ENCODE measurements at places on chromosomes 6 and 20.

DNA sequence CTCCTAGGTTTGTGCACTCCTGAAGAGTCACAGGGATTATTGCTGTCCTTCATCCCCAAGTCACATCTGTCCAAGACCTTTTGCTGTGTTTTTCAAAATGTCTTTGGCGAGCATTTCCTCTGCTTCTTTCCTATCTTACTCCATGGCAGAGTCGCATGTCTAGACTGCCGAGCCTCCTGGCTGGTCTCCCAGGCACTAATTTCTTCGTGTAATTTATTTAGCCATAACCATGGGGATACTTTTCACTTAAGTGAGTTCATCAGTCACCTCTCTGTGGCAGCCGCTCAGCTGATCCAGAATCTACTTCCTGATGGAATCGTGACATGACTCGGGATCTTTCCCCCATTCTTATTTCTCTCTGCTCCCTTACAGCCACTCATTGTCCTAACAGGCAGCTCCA lies 25.8 kb downstream of the ADGRF5 start:
- no peak for DNase-seq

GRCh38 chr6:105616521-105616920 lies 213.6 kb upstream of the PREP start:
- no peak for DNase-seq

DNA sequence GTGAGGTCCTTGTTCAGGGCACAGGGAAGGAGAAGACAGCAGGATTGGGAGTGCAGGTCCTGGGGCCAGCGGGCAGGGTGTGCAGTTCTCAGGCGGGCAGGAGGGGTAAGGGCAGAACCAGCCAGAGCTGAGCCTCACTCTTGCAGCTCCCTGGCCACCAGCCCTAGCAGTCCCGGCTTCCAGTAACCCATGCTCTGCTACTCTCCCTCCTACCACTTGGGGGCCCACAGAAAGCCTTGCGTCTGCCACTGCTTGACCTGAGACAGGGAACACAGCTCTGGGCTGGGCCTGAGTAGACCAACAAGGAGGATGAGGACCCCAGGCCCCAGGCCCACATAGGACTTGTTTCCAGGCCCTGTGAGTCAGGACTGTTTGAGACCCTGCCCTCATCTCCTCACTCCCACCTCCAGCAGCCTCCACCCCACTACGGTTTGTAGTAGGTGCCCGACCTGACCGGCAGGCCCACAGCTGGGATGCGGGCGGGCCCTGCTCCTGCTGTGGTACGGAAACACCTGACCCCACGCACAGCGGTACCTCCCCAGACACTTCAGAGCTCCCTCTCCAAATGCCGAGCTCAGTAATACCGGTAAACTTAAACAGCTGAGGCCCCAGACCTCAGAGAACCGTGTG lies 39.2 kb downstream of the KCNK5 start:
- DNase-seq: no peak

DNA sequence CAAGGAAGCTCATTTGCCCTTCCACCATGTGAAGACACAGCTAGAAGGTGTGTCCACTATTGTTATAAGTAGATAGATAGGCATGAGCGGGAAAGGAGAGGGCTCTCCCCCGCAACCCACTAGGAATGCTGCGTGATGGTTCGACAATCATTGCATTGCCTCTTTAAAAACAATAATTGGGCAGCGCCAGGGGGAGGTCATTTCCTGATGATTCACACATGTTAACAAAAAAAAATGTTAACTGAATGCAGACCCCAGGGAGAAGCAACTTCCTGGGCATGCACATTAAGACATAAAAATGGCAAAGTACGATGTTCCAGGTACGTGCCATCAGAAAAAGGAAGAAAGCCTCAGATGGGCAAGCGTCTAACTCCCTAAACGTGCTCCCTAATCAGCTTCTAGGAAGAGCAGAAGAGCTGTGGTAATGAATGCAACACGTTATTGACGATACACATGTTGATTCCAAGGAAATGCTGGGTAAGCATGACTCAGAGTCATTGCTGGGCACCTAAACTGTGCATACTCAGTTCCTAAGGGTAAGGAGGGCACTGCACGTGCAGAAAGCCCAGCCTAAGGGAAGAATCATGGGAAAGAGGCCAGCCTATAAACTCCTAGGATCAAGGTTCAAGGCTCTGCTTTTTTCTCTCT lies 113.7 kb downstream of the FAM217A start:
- DNase-seq: no peak

- no peak for DNase-seq
These were observed 6.5 kb downstream of the SLC13A3 start for GRCh38 chr20:46644733-46645132.

DNA sequence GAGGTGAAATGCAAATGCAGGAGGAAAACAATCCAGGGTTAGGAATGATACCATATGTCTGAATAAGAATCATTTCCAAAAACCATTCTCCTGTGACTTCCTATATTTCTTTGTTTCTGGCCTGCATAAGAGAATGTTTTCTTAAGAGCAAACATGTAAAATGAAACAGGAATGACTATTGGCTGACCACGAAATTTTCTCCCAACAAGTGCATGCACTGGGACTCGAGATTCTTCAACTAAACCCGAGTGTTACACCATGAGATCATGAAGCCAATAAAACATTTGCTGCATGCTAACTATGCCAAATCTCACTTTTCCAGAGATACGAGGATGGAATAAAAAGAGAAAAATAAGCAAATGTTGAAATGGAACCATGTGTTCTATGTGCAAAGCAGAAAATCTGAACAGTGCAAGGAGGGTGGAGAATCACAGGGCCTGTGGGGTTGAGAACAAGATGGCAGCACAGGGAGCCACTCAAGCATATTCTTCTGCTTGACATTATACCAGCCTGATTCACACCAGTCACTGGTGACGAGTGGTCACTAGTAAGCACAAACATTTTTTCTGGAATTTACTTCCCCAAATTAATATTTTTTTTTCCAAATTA lies 212.2 kb upstream of the FOXA2 start:
- no peak for DNase-seq

DNA sequence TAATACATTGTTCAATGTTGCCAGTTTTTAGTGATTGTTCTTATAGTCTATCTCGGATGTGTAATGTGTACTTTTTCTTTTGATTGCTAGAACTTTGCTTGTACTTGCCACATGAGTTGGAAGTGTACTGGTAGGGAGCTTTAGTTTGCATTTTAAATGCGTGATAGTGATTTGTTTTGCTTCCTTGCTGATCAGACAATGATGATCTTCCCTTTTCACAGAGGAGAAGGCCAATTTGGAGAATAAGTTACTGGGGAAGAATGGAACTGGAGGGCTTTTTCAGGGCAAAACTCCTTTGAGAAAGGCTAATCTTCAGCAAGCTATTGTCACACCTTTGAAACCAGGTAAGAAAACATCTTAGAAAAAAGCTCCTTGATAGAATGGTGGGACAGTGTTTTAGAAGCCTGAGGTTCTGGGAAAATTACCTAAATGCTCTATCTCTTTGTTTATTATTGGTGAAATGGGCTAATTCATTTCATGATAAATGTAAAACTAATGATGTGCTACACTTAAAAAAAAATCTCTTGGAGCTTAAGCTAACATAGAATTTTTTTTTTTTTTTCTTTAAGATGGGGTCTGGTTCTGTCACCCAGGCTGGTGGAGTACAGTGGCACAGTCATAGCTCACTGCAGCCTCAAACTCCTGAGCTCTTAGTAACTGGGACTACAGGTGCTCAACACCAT lies 20.9 kb downstream of the TPX2 start:
- no peak for DNase-seq

- no peak for DNase-seq
These were observed 300.1 kb downstream of the HIVEP2 start for GRCh38 chr6:142644866-142645265.

DNA sequence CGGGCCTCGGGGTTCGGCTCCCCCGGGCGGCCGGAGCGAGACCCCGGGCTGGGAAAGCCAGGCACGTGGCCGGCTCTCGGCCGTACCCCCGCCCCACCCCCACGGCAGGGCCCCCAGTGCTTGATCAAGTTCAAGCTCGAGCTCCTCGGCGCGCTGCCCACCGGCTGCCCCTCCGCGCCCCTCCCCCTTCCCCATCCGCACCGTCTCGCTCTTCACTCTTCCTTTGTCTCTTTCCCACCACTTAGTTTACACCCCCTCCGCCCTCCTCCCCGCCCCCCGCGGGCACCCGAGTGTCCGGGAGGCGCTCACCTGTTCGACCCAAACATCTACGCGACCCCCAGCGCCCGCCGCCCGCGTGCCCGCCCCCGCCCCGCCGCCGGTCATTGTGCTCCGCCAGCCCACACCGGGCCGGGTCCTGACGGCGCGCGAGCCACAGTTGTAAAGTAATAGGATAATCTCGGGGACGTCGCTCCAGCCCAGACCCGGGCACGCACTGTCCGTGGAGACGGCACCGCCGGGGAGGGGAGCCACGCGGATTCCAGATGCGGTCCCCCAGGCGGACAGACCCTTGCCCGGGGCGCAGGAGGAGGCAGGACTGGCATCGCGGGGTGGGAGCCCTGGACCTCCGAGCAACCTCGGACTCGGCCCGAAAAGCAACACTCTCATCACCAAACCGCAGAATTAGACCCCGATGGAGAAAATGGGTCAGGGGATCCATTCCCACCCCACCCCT lies 100.7 kb downstream of the NOL4L start:
- peak; percentile 20 for DNase-seq

GRCh38 chr6:20024316-20024673 lies 187.1 kb downstream of the ID4 start:
- DNase-seq: no peak

DNA sequence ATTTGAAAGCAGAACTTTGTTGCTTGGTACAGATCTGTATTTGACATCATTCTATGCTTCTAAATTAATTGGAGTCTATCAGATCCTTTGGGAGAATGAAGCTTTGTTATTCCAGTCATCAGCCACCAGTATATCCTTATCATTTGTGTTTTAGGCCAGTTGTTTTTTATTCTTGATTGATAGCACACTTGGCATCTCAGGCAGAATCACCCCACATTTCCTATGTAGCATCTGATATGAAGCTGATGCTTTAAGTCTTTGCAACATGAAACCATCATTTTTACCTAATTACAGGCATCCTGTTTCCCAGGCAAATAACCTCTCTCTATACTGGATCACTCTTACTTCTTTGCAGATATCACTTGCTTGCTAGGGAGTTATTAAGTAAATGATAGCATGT lies 20.7 kb upstream of the RNGTT start:
- DNase-seq: no peak

DNA sequence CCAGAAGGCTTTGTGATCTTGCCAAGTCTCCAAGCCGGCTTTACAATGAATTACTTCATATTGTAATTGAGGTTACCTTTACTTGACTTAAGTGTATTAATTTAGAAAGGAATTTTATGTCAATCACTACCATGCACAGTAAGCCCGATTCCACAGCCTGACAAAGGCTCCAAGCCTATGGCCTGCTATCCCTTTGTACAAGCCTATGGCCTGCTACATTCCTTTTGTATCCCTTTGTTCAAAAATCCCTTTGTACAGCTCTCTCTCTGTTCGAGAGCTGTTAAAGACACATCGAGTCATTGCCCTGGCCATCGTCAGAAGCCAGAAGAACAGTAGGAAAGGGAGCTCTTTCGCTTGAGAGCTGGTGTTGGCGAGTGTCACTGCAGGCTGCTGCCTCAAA lies 2.7 kb upstream of the EDN3 start:
- no peak for DNase-seq

GRCh38 chr6:16483315-16483875 lies 245.0 kb downstream of the GMPR start:
- DNase-seq: no peak

DNA sequence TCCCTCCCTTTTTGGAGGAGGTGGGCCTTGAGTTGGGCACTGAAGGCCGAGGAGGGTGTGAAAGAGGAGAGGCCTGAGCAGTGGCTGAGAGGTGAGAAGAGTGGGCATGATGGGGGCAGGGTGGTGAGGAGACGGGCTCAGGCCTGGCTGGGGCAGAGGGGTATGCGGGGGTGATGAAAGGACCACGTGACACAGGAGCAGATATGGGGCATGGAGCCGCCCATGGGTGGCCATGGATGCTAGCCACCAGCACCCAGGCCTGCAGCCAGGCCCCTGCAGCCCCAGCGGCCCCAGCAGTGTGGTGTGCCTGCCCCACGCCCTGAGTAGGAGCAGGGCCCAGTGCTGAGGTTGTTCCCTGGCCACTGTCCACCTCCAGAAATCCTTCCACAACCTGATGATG lies 26.5 kb downstream of the UQCC2 start:
- no peak for DNase-seq

DNA sequence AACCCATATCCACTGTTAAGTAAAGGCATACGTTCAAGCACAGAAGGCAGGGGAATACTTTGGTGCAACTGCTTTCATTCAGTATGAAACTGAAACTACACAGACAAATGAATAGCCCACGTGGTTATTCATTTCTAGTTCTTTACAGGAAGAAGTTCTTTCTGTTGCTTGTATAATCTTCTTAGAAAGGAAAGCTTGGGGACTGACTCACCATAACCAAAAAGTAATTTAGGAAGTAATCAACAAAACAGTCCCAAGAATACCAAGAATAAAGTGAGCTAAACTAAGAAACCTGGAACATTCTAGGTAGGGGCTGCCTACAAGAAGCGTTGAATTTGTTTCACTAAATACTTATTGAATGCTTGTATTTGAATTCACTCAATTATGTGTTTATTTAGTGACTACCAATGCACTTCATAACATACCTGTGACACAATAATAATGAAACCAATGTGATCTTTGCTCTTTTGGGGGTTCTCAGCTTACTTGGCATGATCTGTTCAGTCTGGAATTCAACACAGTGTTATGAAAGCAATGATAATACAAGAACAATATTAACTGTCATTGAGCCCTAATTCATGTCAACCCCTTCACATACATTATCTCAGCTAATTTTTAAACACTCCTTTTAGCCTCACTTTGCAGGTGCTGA lies 25.1 kb upstream of the KIAA0408 start:
- DNase-seq: no peak

DNA sequence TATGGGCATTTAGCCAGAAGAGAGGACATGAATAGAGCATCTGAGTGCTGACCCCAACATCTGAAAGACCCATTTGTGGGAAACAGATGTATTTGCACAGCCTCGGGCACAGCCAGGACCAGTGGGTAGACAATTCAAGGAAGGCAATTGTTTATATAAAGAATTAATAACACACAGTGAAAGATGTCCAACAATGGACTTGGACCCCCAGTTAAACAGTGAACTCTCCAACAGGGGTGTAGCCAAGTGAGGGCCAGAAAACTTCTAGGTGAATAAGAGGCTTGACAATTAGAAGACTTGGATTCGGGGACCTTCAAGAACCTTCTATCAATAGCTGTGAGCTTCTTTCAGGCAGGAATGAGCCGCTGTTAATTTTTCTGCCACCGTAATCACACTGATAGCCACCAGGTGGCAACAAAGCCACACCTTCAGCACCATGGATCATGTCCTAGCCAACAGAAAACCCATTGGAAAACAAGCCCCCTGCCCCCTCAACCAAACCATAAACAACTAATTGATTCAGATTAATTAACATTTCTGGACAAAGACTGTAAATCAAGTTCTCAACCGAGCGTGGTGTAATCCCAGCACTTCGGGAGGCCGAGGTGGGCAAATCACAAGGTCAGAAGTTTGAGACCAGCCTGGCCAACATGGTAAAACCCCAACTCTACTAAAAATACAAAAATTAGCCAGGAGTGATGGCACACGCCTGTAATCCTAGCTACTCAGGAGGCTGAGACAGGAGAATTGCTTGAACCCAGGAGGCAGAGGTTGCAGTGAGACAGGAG lies 8.8 kb upstream of the SRSF6 start:
- DNase-seq: no peak

- no peak for DNase-seq
These were observed 39.1 kb downstream of the VGLL2 start for GRCh38 chr6:117304446-117304845.

GRCh38 chr6:149026530-149026942 lies 279.7 kb downstream of the UST start:
- peak; percentile 55 for DNase-seq
